ENCODE measurements at places on chromosomes 3 and 15.

DNA sequence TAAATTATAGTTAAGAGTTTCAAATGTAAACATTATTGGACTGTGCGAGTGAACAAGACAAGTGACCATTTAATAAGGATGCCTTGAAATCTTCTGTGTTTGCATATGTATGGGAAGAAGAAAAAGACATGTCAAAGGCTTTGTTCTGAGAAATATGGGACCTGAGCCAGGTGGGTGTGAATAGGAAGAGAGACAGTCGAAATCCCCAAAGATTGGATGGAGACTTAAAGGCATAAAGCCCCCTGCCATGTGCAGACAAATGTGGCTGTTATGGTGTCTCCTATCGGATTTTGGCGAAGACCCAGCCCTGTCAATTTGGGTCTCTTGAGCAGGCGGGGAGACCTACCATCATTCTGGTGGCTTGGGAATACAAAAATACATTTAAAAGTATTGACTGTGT lies 16.9 kb downstream of the FXR1 start:
- no peak for DNase-seq

GRCh38 chr15:82300883-82301282 lies 38.3 kb downstream of the SAXO2 start:
- DNase-seq, result no peak

GRCh38 chr3:99648101-99648500 lies 9.7 kb downstream of the COL8A1 start:
- peak; percentile 94 for DNase-seq

DNA sequence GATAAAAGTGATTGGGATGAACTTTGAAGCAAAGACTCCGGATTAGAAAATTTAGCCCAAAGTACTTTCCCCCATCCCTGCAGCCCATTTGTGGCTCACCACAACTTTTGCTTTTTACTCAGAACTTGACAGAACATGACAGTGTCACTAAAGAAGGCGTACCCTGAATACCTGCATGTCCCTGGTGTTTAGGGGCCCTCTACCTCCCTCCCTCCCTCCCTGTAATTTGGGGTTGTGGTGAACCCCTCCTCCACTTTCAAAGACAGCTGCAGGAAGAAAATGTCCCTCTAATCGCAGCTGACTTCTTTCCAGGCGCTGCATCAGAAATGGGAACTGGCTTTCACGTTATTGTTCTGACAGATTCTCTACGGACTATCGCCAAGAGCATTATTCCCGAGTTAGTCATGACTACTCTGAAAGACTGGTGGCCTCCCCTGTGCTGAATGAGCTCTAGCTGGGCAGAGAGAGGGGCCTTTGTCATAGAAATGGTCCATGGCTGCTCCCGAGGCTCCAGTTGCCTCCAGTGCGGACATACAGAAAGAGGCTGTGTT lies 93.2 kb upstream of the ARHGEF3 start:
- no peak for DNase-seq

GRCh38 chr15:90924375-90924774 lies 8.0 kb downstream of the HDDC3 start:
- DNase-seq, result no peak

Measured in PC-3 (cell line).